Suprapubic skin (tissue), 4 donors: ENCODE measurements at places on chromosomes 16 and 17. TPM values are rescaled to one million over a fixed set of nuclear protein-coding genes. Genes with fewer than 3 reads are reported as not detected.

WNT3 gene
- total RNA-seq: 84.9 TPM

DNA sequence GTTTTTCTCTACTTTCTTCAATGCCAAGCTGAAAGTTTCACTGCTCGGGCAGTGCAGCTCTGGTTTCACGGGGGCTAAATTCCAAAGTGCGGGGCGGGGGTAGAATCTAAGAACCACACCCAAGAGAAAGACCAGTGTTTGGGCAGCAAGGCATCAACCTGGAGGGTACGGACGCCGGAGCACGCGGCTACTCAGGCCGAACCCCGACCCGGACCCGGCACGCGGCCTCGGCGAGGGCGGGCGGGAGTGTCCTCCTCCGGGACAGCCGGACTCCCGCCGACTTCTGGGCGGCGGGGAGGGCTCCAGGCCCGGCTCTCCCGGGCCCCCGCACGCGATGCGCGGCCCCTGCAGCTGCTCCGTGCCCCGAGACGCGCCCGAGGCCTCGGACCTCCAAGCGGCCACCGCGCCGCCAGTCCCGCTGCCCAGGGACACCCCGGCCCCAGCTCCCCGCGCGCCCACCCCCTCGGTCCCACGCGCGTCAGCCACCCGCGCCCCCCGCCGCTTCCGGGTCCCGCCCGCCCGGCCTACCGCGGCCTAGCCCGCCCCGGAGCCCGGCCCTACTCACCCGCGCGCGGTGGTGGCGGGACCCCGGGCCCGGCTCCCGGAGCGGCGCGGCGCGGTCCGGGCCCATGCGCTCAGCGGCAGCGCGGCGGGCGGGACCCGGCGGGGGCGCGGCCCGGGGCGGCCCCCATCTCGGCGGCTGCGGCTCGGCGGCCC is 561 bp downstream of the AXIN1 start:
- DNase-seq: peak; percentile 73
- peak overlapping the region; percentile 64 for H3K27ac ChIP-seq
- no peaks in the 10 kb centered on the region for H3K27me3 ChIP-seq
- peak overlapping the region; percentile 90 for H3K4me3 ChIP-seq

DNA sequence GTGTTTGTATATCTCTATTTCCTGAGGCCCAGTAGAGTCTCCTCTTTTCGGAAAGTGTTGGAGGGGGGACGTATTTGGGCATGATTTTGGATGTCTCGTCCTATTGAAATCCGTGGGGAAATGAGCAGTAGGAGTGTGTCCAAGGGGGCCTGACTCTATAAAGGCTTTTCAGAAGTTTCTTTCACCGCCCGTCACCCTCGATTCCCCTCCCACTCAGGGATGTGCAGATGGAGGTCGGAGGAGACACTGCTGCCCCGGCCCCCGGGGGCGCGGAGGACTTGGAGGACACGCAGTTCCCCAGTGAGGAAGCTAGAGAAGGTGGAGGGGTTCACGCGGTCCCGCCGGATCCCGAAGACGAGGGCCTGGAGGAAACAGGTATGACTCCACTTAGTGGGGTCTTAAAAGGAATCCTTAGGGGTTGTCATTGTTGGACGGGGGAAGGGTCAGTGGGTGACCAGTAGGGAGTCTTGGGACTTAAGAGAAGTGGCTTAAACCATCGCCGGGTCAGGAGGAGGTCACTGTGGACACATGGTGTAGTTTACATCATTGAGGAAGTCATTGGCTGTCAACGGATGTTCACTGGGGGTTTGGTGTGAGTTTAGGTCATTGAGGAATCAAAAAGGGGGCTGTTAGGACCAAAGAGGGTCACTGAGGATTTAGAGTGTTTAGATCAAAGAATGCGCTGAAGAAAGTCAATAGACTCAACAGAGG is 424 bp downstream of the MON1B start:
- peaks cover 32% of the 10 kb centered on the region for H3K36me3 ChIP-seq
- peak overlapping the region; percentile 74 for H3K4me3 ChIP-seq
- peak overlapping the region; percentile 98 for H3K27ac ChIP-seq
- no peaks in the 10 kb centered on the region for H3K27me3 ChIP-seq
- DNase-seq: no peak

GRCh38 chr16:58579587-58579986 is 50.0 kb downstream of the CNOT1 start:
- DNase-seq: no peak
- H3K4me1 ChIP-seq: peaks cover 6% of the 10 kb centered on the region
- peaks cover 98% of the 10 kb centered on the region for H3K36me3 ChIP-seq
- H3K27me3 ChIP-seq: no peaks in the 10 kb centered on the region
- no peak overlapping the region for H3K4me3 ChIP-seq
- H3K27ac ChIP-seq: no peak overlapping the region
